ENCODE measurements at places on chromosomes 6 and 20.

GRCh38 chr20:38131588-38132121 lies 33.4 kb downstream of the TGM2 start:
- DNase-seq = no peak

GRCh38 chr20:3106185-3106584 lies 21.7 kb upstream of the AVP start:
- DNase-seq = no peak

DNA sequence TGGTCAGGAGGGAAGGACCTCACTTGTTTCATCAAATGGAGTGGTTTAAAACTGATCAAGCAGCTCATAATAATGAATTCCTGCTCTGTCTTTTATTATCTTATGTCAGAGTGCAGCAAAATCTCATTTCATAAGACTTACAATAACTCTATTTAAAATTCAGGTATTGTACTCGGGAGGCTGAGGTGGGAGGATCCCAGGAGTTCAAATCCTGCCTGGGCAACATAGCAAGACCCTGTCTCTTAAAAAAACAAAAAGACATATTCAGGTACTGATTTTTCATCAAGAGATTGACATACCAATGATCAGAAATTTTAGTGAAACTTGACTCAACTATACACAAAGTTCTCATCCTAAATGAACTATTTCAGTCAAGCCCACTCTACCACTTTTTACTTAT lies 5.6 kb upstream of the DYNLRB1 start:
- DNase-seq = no peak

- peak; percentile 79 for DNase-seq
Measured at GRCh38 chr20:20824924-20825584, 112.6 kb upstream of the RALGAPA2 start.

DNA sequence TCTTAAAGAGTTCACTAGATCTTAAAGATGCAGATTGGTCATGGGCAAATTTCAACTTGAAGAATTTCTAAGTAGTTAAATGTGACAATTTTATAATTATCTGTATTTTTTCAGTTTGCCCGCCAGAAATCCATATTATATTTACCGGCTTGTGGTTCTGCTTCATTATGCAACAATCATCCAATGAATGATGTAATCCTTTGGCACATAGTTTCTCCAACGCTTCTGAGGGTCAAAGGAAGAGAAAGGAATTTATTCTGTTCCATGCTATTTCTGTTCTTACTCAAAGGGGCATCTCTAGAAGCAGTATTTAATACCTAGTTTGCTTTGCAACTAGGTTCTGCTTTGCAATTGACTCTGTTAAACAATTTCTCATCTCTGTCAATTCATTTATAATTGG lies 359.3 kb upstream of the PLCB4 start:
- DNase-seq = no peak

- no peak for DNase-seq
Measured at GRCh38 chr6:37050045-37050853, 44.8 kb downstream of the FGD2 start.

GRCh38 chr6:123053602-123054225 lies 57.7 kb downstream of the CLVS2 start:
- no peak for DNase-seq

DNA sequence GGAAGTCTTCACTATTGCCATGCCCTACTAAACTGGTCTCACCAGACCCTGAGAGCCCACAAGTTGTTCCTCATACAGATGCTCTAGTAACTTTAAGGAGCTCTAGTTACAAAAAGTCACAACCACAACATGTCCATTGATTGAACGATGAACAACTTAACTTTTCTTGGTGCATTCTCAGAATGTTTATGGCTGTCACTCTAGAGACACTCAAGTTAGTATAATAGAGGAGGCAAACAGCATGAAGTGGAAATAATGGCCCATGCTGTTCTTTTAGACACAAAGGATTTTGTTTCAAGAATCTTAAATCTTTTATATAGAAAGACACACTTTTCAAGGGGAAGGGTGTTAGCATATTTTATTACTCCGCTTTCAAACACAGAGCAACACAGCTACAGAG lies 934.4 kb downstream of the HACE1 start:
- no peak for DNase-seq

DNA sequence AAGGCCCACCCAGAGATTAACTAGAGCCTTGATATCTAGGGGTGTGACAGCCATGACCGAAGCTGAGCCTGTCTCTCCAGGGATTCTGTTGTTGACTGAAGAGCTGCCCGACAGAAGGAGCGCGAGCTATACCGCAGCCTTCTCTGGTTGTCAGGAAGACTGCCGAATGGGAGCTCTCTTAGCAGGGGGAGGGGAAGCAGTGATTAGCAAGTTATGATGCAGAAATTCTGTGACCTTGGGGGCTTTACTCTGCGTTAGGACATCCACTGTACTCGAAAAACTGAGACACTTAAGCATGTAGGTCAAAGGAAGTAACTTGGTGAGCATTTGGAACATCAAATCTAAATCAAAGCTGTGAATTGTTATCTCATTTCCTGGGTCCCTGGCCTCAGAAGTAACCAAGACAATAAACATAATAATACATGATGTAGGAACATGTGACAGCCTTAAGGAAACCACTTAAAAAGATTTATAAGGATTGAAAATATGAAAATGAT lies 84.7 kb downstream of the MAP3K4 start:
- no peak for DNase-seq

GRCh38 chr20:3239867-3240775 lies 1.1 kb upstream of the SLC4A11 start:
- no peak for DNase-seq

- no peak for DNase-seq
Measured at GRCh38 chr20:41147767-41148191, 10.4 kb downstream of the PLCG1 start.
